ENCODE measurements at places on chromosomes 3 and 15. TPM values are rescaled to one million over a fixed set of nuclear protein-coding genes. Genes with fewer than 3 reads are reported as not detected.

The CIDEC gene
- total RNA-seq = not detected

- no peak for DNase-seq
Measured at GRCh38 chr3:171387062-171387461, 73.1 kb downstream of the TNIK start.

- DNase-seq = no peak
Measured at GRCh38 chr3:13006216-13006990, 66.8 kb downstream of the IQSEC1 start.

- no peak for DNase-seq
Measured at GRCh38 chr15:70109978-70110377, 12.3 kb upstream of the TLE3 start.

The SLC28A2 gene
- total RNA-seq = not detected

DNA sequence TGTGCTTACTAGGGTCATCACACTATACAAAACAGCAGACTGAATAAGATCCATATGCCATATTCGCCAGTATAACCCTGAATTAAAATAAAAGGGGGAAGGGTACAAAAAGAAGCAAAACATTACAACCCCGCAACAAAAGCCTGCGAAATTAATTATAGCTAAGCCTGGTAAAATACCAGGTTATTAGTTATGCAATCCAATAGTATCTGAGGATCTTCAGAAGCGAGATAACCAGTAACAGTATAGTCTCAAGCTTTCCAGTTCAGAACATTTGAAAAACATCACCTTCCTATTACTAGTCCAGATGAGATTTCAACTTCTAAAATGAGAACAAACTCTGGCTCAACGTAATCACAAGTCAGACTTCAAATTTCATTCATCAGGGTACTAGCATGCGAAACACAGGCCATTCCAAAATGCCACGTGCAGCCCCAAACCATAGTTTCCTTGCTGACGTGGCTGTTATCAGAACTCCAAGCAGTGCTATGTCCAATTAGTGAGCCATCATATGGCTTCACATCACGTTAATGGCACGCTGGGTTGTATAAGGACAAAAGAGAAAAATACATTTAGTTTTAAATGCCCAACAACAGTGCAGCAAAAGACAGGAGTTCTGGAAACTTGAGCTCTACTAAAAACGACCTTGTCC is 1.1 kb downstream of the SSR3 start:
- DNase-seq = no peak

GRCh38 chr3:172286548-172287148 is 161.6 kb downstream of the GHSR start:
- DNase-seq = no peak

The MYRIP gene
- total RNA-seq = not detected

DNA sequence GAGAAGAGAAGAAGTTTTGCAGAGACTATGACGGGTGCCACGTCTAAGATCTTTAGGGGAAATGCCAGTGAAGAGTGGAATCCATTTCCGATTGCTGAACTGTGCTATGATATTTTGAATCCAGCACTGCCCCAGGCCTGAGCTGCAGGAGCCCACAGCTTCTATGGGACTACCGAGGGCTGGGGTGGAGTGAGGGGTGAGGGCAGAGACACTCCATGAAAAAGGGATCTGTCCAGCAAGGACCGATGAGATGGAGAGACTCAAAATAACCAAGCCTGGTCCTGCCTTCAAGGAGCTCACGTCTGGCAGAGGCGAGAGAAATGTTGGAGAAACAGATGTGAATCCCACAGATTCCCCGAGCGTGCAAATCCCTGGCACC is 79.8 kb upstream of the MEF2A start:
- DNase-seq = no peak

GRCh38 chr15:70395164-70395563 is 297.4 kb upstream of the TLE3 start:
- DNase-seq = no peak

DNA sequence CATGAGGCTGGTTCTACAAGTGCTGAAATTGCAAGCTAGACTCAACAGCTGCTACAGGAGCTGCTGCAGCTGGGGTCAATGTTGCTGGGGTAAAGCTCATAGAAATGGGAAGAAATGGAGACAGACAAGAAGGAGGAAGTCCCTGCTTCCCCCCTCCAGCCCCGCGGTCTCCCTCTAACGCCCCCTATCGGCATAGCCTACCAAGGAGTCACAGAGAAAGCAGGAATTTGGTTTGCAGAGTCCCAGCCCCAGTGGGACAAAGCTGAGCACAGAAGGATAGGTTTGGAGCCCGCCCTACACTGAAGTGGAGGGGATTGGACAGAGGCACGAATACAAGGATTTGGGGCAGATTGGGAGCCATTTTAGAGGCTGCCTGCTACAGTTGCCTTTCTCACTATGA is 176.9 kb upstream of the ANKRD28 start:
- no peak for DNase-seq

GRCh38 chr15:64163659-64164362 is 989 bp upstream of the PPIB start:
- peak; percentile 29 for DNase-seq

GRCh38 chr15:66619152-66619903 is 53.5 kb upstream of the LCTL start:
- DNase-seq = peak; percentile 41

- peak; percentile 11 for DNase-seq
Measured at GRCh38 chr3:156160647-156161046, 40.3 kb downstream of the KCNAB1 start.

- DNase-seq = peak; percentile 63
Measured at GRCh38 chr3:30655187-30655812, 48.9 kb downstream of the TGFBR2 start.

The CPNE4 gene
- total RNA-seq = not detected

The UBE2Q2 gene
- 35.6 TPM for total RNA-seq

- no peak for DNase-seq
Measured at GRCh38 chr3:36451816-36452215, 71.5 kb downstream of the STAC start.

The NECTIN3 gene
- total RNA-seq = 3.9 TPM

DNA sequence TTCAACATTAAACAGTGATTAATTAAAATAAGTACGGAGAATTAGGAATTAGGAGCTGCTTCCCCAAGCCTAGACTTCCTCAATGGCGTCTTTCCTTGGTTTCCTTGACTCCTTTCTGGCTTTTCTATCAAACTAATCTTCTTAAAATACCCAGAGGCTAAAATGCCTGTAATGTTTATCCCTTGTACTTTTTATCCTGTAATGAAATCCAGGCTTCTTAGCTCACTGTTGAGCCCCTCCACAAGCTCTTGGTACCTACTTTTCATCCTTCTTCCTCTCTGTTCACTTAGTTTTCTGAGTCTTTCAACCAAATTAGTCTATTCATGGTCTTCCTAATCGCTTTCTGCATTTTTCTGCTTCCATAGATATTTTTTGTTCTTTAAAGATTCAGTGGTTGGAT is 6.9 kb upstream of the UBE2E1 start:
- no peak for DNase-seq

DNA sequence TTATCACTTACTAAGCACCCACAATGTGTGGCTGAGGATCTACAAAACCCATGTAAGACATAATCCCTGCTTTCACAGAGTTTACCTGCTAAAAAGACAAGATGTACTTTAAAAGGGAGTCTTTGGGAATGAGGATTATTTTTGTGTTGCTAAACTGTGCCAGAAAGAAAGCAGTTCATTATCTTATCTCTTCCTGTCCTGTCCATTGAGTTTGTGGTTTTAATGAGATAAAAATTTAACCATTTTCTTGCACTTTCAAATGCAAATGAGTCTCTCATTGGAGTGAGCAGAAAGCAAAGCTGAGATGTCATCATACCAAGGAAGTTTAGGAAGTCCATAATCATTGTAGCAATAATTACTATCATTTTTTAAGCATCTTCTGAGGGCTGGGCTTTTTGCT is 231.2 kb upstream of the ADAMTS9 start:
- DNase-seq = no peak

The ADGRG7 gene
- total RNA-seq = not detected

The C3orf80 gene
- not detected for total RNA-seq

The CLSTN2 gene
- not detected for total RNA-seq

GRCh38 chr15:72237029-72237852 is 6.3 kb upstream of the PKM start:
- DNase-seq = peak; percentile 76

DNA sequence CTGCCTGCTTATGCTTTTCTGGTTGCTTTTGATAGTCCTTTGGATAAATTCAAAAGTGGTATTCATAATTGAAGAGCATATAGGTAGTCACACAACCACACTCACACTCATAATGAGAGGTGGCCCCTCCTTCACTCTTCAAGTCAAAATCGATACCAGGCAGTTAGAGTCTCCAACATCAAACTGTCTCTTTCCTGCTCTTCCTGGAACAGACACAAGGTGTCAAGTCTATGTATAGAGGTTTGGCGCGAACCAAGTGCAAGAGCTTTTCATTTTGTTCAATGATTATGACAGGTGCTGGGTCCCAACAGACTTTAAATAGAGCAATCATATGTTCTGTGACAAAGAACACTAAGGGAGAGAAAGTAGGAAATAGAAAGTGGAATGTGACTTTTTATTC is 29.9 kb upstream of the RGMA start:
- no peak for DNase-seq

DNA sequence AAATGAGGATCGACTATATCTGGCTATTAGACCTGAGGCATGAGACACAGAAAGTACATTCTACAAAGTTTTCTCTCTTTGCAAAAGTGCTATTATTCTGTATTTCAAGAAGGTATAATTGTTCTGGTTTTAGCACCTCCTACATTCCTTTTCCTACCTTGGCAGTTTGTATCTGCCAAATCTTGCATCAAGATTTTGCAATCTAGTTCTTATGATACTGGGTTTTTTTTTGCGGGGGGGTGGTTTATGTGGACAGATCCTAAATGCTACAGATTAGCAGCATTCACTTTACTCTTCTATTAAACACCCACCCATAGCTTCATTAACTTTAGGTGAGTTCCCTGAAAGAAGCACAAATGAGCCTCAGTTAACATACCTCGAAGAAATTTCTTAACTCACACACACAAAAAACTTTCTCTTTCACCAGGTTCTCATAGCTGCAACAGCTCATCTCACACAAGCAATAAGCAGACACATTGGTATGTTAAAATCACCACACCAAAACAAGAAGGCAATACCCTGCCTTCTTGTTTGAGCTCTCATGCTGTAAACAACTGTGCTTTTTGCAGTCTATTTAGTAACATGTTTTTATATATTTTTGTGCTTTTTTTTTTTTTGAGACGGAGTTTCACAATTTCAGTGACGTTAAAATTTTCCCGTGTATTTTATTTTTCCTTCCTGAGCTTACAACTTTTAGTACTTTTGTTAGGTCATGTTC is 73.0 kb upstream of the VGLL4 start:
- DNase-seq = no peak

DNA sequence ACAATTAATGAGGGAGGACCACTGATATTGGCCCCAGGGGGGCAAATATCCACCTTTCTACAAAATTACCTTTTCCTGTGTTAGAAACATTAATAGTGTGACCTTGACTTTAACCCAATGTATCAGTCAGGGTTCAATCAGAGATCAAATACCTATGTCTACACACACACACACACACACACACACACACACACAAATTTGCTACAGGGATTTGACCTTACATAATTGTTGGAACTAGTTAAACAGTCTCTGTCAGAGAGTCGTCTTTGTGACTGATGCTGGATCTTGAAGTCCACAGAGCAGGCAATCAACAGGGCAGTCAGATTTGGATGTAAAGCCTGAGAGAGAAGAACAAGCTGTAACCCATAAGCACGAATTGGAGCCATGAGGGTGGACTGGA is 32.5 kb downstream of the TM4SF4 start:
- DNase-seq = no peak

- no peak for DNase-seq
Measured at GRCh38 chr3:143795874-143796273, 52.4 kb downstream of the SLC9A9 start.

DNA sequence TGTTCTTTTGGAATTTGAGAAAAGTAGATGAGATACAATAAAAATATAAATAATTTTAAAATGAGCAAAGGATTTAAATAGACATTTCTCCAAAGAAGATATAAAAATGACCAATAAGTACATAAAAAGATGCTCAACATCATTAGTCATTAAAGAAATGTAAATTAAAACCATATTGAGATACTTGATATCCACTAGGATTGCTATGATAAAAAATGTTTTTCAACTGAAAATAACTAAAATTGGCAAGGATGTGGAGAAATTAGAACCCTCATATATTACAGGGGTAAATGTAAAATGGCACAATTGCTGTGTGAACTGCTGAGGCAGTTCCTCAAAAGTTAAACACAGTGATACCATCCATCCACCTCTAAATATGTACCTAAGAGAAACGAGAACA is 38.8 kb downstream of the LRRFIP2 start:
- DNase-seq = no peak

The IRAK2 gene
- total RNA-seq = 1.9 TPM

DNA sequence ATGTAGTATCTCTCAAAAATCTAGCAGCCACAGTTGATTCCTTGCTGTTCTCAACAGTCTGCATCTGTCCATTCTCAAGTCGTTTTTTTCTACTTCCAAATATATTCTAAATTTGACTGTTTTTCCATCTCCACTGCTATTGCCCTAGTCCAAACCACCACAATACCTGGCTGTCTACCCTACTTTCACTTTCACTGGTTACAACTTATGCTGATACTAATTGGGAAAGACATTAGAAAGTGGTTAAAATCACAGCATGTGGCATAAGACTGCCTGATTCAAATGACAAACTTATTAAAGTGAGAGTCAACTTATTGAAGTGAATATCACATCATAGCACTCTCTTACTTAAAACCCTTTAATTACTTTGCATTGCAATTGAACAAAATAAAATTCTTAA is 72.6 kb downstream of the CHST2 start:
- no peak for DNase-seq

DNA sequence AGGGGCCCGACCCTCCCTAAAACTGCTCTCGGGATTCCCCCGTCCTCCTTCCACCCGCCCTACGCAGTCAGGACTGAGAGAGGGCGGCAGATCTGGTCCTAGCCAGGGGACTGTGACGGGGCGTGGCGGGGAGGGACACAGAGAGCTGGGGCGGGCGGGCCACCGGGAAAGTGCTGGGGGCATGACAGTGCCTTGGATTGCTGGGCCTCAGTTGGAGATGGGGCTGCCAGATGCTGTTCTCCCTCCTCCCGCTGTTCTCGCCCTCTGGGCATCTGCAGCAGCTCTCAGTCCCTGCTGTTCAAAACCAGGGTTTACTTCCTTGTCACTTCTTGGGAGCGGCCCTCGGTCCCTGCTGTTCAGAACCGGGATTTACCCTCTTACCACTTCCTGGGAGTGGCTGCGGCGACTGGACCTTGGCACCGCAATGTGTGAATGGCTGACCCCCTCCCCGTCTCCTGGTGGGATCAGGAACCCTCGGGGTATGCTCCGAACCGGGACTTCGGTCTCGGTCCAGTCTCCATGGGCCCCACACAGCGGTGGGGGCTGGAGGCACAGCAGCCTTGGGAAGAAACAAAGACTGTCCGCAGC is 1.8 kb upstream of the RPP25 start:
- no peak for DNase-seq

- DNase-seq = no peak
Measured at GRCh38 chr3:47223755-47224154, 58.8 kb downstream of the KIF9 start.

The TAGLN3 gene
- total RNA-seq = 0.47 TPM

All from activated CD4-positive, alpha-beta T cell treated with anti-CD3 and anti-CD28 coated beads, Interleukin-2, amount 10 ng/mL, durations not matched to agents 7 days and 5 days (primary cell).